Neuronal stem cell (in vitro differentiated cells): ENCODE measurements at places on chromosomes 3 and 15.

- no peak for DNase-seq
These were observed 40.3 kb downstream of the IL1RAP start for GRCh38 chr3:190554197-190554596.

DNA sequence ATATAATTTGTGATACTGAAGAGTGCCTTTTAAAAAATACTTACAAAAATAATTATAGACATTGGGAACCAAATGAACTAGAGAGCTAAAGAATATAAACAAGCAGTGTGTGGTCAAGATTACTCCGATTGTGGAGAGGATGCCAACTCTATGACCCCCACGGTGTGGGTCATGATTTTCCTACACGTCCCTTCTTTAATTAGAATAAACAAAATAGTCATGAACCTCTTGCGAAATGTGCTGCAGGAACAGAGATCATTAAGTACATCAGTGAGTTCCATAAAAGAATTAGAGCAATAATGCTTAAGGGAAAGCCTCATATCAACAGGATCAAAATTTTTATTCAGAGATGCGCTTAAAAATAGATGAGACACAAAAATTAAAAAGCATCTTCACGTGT is 476.6 kb upstream of the ROBO1 start:
- DNase-seq, result no peak

DNA sequence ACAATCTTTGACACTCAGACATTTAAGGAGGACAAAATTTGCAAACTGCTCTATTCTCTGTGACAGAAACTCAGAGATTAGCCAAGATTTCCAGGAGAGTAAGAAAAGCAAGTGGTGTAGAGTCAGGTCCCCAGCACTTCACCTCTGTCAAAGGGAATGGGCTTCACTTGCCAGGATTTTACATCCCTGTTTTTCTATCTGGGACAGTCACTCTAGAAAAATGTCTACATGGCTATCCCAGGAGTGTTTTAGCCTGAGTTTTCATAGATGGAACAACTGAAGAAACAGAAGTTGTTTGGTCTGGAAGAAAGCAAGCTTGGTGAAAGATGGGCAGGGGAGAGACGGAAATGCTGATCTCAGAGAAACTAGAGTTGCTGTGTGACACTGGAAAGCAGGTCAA is 3.0 kb downstream of the FAM219B start:
- DNase-seq, result no peak

GRCh38 chr3:157261000-157261399 is 101.1 kb upstream of the CCNL1 start:
- no peak for DNase-seq

DNA sequence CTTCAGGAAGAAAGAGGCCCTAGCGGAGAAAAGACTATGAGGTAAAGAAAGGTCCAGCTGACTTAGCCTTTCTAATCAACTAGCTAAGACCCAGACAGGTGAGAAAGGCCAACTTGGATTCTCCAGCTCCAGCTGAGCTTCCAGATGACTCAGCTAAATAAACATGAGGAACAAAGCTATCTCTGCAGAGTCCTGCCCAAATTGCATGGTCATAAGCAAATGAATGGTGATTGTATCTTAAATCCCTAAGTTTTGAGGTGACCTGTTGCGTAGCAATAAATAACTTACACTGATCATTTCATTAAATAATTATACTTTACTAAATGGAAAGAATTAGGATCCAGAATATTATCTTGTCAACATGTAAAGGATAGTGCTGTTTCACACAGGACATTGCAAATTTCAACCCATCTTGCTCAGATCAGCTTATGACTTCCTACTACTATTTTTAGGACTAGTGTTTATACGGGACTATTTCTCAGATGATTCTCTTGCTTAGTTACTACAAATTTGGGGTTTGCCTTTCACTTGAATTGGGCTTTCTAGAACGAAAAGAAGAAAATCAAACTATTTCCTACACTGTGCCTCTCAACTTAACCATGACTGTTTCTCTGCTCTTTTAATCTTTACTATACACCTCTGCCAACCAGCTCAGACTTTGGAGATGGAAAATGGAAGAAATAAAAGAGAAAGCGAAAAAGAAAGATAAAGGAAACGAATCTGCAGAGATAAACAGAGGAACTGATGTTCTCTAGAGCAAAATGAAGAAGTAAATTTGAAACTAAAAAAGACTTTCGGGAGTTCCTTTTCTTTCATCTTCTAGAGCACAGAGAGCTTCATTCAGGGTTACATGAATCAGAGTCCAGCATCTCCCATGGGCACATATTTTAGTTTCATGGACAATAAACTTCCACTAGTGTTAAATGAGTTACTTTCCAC is 6.6 kb upstream of the ADGRG7 start:
- no peak for DNase-seq

- no peak for DNase-seq
These were observed 1.5 kb downstream of the DIS3L start for GRCh38 chr15:66294932-66295235.

DNA sequence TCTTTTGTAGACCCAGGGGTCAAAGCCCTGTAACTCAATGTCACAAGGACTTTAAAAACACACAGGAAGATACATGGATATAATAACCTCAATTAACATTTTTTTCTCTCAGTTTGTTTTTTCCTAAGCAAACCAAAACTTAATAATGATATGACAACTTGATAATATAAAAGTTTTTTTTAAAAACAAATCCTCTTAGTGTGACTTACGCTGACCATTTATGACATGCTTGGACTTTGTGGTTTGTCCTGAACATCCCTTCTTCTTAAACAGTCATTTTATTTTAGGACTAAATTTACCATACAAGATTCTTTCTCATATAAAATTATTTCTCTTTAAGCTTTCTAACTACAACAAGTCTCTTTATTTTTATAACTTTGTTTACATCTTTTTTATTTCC is 25.4 kb upstream of the FAM3D start:
- peak; percentile 44 for DNase-seq

- DNase-seq, result no peak
These were observed 2.2 kb downstream of the WDR6 start for GRCh38 chr3:49009396-49009795.

- DNase-seq, result no peak
These were observed 48.4 kb downstream of the OPA1 start for GRCh38 chr3:193641440-193641775.

GRCh38 chr3:38165722-38166387 is 518 bp downstream of the OXSR1 start:
- DNase-seq, result no peak

DNA sequence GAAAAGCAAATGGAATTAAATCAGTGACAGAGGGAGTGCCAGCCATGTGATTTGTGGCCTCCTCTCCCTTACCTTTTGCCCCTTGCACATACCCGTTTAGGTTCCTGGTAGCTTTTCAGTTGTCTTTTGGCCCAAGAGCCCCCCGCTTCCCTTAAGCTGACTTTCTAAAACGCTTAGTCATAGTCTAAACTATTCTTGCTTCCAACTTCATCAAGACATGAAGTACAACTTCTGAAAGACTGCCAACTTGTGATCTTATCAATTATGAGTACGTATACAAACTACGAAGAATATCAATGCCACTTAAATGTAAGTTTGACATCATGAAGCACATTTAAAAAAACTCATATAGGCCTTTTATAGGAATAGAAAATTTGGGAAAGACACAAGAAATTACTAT is 61.9 kb downstream of the EIF3J start:
- no peak for DNase-seq

DNA sequence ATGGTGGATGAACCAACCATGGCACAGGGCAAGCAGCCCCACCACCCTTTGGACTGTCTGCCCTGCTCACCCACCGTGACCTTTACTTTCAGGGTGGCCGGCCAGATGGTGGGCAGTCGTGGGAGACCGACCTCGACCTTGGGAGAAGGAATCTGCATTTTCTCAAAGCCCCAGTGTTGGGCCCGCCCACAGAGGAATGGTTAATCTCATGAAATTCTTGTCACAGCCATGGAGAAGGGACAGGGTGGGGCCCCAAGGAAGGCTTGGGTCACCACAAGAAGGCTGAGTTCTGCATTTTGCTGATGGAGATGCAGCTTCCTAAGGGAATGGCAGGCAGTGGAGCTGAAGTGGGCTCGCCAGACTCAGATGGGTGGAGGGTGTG is 2.9 kb downstream of the PLXND1 start:
- DNase-seq, result no peak

- DNase-seq, result no peak
These were observed 121.1 kb upstream of the ACP3 start for GRCh38 chr3:132196113-132196512.

DNA sequence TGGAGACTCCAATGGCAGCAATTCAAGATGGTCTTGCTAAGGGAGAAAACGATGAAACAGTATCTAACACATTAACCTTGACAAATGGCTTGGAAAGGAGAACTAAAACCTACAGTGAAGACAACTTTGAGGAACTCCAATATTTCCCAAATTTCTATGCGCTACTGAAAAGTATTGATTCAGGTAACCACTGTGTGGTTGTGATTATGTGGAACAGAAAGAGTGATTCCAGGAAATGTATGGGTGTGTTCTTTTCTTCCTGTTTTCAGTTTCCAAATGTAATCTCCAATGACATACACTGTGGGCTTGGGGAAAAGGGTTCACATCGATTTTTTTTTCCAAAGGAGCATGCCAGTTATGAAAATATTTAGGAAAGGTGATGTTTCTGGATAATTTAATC is 10.9 kb downstream of the SCG3 start:
- DNase-seq, result no peak

DNA sequence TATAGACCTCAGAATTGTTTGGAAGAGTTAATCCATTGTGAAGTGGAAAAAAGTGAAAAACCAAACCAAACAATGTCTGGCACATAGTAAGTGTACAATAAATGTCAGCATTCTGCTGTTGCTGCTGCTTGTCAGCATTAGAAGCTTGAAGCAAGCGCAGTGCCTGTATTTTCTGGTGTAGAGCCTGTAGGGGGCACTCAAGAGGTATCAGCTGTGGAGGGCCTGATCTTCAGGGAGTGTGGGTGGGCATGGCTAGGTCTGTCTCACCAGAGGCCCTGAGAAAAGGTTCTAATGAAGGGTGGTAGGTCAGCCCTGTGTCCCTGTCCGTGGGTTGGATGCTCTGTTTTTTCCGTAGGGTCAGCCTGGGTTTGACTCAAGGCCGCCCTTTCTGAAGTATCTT is 3.6 kb downstream of the ADAMTSL3 start:
- no peak for DNase-seq

GRCh38 chr3:117080872-117081271 is 371.3 kb downstream of the TUSC7 start:
- DNase-seq, result no peak

GRCh38 chr3:147471741-147472140 is 62.6 kb downstream of the ZIC1 start:
- DNase-seq, result no peak

DNA sequence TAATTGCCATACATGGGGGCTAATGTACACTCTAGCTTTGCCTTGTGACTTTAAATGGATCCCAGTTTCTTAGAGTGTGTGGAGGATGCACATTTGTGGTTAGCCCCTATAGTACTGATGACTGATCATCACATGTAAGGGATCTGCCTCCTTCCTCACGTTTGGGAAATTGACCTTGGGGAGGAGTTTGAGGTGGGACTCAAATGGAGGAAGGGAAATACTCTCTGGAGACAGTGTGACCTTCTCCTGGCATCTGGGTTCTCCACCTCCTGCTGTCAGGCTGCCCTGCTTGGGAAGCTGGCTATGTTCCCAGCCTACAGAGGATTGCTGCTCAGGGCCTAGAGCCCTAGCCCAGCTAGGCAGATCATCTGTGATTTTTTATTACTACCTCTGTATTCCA is 48.7 kb downstream of the PPM1L start:
- no peak for DNase-seq

- no peak for DNase-seq
These were observed 818.8 kb upstream of the NR2F2 start for GRCh38 chr15:95511671-95512070.

- no peak for DNase-seq
These were observed 55.4 kb downstream of the CCDC54 start for GRCh38 chr3:107432646-107433045.

GRCh38 chr3:119723022-119723421 is 20.2 kb downstream of the CFAP91 start:
- no peak for DNase-seq

GRCh38 chr15:62773369-62774165 is 269.0 kb upstream of the TPM1 start:
- DNase-seq, result no peak

DNA sequence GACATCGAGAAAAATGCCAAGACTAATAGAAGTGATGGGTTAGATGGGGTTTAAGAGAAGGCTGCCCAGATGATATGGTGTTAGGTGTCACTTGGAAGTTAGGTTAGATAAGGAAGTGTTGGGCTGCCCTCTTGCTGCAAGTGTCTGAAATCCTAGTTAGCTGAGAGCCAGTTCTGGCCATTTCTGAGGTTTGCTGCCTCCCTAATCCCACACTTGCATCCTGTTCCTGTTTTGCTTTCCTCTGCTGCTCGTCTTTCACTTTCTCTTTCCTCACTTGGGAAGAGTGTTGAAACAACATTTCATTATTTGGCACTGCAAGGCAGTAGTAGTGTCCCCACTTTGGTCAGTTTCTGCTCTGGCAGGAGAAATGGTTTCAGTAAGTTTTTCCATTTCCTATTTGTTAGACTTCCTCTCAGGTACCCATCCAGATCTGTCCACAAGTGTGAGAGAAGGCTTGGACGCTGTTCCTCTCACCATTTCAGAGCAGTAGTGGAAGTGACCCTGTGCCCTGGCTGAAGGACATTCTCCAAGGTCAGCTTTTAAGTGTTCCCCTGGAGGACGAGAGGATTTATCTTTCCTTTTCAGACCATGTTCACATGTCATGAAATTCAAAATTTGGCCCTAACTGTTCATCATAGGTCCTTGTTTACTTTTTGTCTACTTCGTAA is 93.3 kb downstream of the ADAMTSL3 start:
- no peak for DNase-seq

- no peak for DNase-seq
These were observed 699 bp upstream of the SHOX2 start for GRCh38 chr3:158106766-158107471.
